ENCODE measurements at places on chromosomes 2 and 18.

DNA sequence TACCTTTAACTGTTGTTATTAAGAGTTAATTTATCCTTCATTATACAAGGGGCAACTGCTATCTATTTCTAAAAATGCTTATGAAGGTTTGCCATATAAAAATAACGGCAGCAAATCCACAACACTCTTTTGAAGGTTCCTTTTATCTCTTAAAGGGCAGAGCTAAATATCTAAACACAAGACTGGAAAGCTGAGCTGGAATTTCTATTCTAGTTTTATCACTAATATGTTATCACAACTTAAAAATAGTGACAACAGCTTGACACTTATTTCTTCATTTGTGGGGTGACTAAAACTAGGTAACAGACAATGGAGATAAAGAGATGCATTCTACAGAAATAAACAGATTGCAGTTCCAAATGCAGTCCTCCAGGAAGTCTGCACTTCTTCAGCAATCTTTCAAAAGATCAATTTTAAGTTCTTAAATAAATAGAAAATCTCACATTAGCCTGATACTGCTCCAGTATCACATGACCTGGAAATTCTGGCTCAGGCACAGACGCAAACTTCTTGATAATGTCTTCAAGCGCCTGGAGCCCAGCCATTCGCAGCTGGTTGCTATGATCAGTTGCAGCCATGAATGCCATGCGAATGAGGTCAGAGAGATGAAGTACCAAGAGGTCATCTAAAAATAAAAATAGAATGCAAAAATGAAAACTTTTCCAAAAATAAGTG lies 54.0 kb upstream of the STRN start:
- peak; percentile 51 for DNase-seq

- no peak for DNase-seq
Measured at GRCh38 chr2:16971722-16972234, 306.1 kb upstream of the CYRIA start.

- DNase-seq: no peak
Measured at GRCh38 chr2:72833084-72833714, 7.4 kb upstream of the EXOC6B start.

GRCh38 chr2:200961674-200962073 lies 1.8 kb downstream of the ORC2 start:
- no peak for DNase-seq

GRCh38 chr2:199806179-199806578 lies 44.8 kb downstream of the FTCDNL1 start:
- no peak for DNase-seq

DNA sequence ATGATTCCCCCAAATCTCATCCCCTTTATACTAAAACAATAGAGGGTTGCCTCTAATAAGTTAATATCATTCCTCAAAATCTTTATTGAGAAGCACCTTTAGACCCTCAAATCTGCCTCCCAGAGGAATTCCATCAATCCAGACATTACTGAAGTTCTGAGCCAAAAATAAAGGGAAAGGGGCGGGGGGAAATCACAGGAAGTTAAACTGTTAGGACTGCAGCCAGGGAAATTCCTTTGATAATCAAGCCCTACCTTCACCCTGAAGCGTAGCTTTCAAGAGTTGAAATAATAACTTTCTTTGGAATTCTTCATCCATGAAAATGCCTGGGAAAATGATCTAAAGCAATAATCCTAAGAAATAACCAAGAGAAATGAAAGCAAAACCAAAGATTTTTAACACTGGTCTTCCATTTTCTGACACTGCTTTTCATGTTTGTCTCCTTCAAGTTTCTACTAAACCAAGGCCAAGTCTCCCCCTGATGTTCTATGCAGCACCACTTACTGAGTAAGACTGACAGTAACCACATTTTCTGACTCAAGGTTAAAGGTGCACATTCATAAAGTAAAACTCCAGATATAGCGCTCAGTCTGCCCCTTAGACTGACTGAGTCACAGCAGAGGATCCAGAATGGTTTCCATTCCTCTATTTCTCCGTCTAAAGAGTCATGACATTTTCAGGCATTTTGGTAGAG lies 78.2 kb downstream of the TCF4 start:
- peak; percentile 97 for DNase-seq

Measured in ELR (cell line).